Dermis microvascular lymphatic vessel endothelial cell (primary cell): ENCODE measurements at places on chromosomes 1 and 21. TPM values are rescaled to one million over a fixed set of nuclear protein-coding genes. Genes with fewer than 3 reads are reported as not detected.

- no peak for DNase-seq
Observed at GRCh38 chr1:185338719-185339622, 21.9 kb upstream of the IVNS1ABP start.

DNA sequence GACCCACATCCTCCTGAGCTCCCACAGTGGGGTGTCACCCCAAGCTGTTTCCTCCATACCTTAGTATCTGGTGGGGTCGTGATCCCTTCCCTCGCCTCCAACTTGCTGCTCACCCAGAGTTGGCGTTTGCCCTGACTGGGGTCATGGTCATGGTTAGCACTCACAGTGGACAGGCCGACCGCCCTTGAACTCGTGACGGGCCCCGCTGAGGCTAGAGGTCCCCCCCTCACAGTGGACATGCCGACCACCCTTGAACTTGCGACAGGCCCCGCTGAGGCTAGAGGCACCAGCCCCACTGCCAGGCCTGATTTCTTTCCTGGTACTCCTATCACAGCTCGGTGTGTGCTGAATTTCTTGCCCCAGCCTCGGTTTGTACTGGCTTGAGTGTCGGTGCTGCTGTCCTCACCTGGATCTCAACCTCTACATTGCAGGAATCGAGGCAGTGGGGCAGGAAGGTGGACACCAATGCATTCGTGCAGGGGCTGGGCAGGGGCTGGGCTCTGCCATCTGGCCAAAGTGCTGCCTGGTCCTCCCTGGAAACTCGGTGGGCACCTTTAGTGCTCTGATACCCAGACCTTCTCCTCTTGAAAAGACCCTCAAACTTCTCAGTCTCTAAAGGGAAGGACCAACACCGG lies 37.5 kb upstream of the AJAP1 start:
- no peak for DNase-seq

- DNase-seq, result no peak
Observed at GRCh38 chr1:50084389-50084788, 24.3 kb upstream of the ELAVL4 start.

DNA sequence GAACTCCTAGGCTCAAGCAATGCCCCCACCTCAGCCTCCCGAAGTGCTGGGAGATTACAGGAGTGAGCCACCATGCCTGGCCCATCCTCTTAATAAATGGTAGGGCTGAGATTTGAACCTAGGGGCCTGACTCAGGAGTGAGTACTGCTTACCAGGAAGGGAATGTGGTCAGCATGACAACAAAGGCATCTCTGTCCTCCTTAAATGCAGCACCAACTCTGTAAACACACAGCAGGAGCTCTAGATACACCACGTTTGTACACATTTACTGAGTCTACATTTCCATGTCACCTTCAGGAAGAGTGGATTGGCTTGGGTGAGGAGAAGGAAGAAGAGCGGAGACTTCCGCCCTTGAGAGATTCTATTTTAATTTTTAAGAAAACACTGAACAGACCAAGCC lies 38.5 kb downstream of the HIVEP3 start:
- DNase-seq, result no peak

GRCh38 chr1:14340002-14340785 lies 258.3 kb upstream of the KAZN start:
- DNase-seq, result no peak

GRCh38 chr21:30439975-30440374 lies at the start of gene KRTAP15-1:
KRTAP15-1 (plus strand) TSS chr21:30440275; CDS start chr21:30440328, 53 bp downstream.
- no peak for DNase-seq

Gene SYF2
- 23.3 and 23.5 TPM in 2 replicates for total RNA-seq

DNA sequence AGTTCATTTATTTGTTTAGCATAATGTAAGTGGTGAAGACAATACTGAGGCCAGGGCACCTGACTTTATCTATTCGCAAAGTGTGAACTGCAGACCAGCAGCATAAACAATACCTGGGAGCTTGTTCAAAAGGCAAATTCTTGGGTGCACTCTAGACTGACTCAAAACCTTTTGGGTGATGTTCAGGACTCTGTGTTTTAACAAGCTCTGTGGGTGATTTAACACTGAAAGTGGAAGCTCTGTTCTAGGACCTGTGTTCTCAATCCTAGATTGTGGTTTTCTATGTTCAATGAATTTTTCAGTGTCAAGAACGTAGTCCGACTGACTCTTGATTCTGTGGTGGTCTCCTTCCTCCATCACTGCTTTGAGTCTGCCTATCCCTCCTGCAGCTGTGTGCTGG lies 71.9 kb downstream of the GPR88 start:
- no peak for DNase-seq

Gene SLC5A9
- total RNA-seq, result under 0.01 and 0.13 TPM in 2 replicates

- DNase-seq, result no peak
Observed at GRCh38 chr1:7826363-7826762, 26.5 kb downstream of the UTS2 start.

- peak; percentile 95 for DNase-seq
Observed at GRCh38 chr1:208201229-208201628, 43.0 kb downstream of the PLXNA2 start.

Gene TAS1R1
- 0.13 TPM in 1 of 2 replicates, not detected in the other for total RNA-seq

DNA sequence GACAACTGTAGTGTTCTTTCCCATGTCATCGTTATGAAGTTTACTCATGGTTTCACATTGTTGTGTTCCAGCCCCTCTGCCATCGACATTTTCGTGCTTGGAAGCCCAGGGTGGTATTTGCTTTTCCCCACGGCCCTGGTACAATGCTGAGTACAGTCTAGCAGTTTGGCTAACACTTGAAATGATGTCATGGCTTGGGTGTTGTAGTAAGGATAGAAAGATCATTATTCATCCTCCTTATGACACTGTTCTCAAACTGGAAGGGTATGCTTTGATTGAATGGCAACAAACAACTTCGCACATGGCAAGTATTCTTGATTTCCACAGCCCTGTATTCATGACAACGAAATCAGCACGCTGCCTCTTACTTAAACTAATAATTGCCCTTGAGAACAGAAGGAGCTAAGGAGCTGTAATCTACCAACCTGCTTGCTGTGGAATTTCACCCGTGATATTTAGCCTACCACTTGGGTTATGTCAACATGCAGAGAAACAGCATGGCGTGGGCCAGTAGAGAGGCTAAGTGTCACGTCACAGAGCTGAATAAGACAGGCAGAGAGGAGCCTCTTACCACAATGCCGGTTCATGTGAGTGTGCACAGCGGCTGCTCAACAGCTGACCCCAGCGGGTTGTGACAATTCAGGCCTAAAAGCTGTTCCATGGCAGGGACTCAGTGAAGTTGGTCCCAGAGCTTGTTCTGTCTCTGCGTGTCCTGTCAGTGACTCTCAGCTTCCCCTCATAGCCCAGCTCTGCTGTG lies 73.9 kb downstream of the KCNJ6 start:
- DNase-seq, result no peak

GRCh38 chr1:225611537-225612223 lies 41.2 kb downstream of the ENAH start:
- no peak for DNase-seq

GRCh38 chr1:66505671-66506392 lies 28.1 kb upstream of the SGIP1 start:
- DNase-seq, result peak; percentile 27

DNA sequence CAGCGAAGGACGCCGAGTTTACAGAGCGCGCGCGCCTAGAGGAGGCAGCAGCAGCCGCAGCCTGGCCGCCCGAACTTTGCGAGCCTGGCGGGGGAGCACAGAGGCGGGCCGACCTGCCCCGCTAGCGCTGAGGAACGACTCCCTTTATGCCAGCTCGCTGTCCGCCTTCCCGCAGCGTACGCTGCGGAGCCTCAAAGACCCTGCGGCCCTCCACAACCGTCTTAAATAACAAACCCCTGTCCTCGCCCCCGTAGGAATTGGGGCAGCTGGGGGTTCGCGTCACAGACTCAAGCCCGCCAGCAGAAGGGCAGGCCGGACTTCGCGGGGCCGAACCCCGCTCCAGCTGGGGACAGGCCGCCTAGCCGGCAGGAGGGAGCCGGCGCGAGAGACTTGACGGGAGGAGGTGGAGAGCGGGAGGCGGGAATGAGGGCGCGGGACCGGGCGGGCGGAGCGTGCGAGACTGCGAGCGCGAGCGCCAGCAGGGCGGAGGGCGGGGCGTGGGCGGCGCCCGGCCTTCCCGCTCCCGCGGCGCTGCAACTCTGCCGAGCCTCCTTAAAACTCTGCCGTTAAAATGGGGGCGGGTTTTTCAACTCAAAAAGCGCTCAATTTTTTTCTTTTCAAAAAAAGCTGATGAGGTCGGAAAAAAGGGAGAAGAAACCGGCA lies 1.8 kb upstream of the CDKN2C start:
- DNase-seq, result peak; percentile 78

GRCh38 chr1:32179193-32179442 lies 357 bp upstream of the TXLNA start:
- DNase-seq, result no peak

Gene PACC1
- total RNA-seq, result 6.0 and 6.2 TPM in 2 replicates

- no peak for DNase-seq
Observed at GRCh38 chr1:17195731-17196130, 9.2 kb upstream of the PADI1 start.

Gene IL10
- total RNA-seq, result not detected in 2 replicates

Gene NEGR1
- total RNA-seq, result 0.13 and 0.64 TPM in 2 replicates

Gene NCDN
- 7.7 and 13.0 TPM in 2 replicates for total RNA-seq

DNA sequence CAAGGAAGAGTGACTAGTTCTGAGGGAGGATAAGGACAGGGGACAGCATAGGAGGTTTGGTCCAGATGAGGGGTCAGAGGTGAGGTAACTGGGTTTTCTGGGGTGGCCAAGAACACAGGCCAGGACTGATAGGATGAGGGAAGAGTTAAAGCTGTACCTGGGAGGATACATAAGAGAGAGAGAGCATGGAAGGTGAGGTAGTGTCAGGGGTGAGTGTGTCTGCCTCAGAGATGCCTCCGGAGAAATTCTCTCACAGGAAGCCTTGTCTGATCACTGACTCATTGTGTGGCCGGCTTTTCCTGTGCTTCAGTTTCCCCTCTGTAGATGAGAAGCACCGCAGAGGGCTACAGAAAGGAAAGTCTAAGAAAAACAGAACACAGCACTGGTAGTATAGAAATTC lies 40.2 kb downstream of the FASLG start:
- DNase-seq, result peak; percentile 82

DNA sequence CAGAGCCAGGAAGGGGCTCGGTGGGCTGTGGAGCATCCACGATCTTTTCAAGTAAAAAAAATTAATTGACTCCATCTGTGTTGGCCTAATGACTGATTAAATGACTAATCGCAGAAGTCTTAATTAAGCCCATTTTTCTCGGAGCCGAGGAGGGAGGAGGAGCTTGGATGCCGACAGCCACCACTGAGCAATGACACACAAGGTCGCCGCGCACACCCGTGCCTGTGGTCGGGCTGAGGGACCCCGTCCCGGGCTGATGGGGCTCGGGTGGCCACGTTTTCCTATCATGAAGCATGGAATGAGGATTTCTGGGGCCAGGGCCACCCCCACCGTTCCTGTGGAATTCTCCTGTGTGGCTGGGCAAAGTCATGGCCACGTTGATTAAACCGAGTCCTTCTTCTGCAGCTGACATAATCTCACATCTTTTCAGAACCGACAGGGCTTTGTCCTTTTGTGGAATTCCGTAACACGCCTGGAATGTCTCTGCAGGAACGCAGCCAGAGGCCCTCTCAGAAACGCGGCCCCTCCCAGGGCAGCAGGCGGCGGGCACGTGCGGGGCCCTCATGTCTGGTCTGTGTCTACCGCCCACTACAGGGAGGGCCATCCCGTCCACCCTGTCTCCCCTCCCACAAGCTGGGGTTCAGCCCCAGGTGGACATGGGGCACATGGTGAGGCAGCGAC lies 60.7 kb downstream of the MORN1 start:
- no peak for DNase-seq

DNA sequence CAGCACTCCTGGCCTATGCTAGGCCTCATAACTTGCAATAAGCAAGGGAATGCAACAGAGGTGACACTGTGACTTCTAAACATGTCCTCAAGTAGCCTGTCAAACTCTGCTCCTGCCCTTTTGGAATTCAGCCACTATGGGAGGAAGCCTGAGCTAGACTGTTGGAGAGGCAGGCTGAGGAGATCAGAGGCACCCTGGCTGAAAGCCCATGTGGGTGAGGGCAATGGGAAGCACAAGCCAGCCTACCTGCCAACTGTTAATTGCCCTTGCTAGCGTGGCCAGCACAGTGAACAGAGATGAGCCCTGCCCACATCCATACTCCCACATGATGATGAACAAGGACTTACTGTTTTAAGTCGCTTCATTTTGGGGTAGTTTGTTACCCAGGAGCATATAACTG lies 17.7 kb downstream of the GNB1 start:
- DNase-seq, result no peak

Gene FLG2
- total RNA-seq, result not detected in 2 replicates

Gene HJV
- total RNA-seq, result not detected in 2 replicates

Gene PGBD5
- total RNA-seq, result under 0.01 and 0.38 TPM in 2 replicates

Gene NT5C1A
- total RNA-seq, result not detected in 2 replicates

DNA sequence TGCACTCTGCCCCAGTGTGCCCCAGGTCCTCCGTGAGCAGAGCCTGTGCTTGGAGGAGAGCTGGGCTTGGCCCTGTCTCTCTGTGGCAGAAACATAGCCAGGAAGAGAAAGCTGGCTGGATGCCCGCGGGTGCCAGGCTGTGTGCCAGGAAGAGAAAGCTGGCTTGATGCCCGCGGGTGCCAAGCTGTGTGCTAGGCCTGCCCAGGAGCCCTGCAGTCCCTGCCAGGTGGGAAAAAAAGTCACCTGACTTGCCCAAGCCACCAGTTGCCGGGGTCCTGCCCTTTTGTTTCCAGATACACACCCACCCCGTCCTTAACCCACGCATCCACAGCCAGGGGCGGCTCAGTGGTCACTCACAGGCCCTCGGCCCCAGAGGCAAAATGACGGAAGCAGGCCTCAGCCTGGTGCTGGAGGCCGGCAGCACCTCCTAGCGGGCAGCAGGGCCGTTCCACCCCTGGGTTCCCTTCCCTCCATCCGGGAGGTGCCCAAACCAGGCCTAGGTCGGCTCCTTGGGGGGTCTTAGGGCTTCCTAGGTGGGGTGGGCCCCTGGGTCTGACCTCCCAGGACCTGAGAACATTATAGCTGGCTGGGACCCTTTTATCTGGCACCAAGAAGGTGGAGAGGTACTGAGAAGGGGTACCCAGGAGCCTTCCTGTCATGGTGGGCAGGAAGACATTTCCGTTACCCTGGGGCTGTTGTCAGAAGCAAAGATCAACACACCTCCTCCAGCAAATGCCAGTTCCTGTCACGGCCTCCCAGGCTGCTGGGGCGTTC lies 9.1 kb downstream of the ITGB2 start:
- DNase-seq, result peak; percentile 72

GRCh38 chr1:117213046-117213445 lies 2.3 kb upstream of the VTCN1 start:
- no peak for DNase-seq
